ENCODE measurements at places on chromosomes 5 and 9.

- DNase-seq: no peak
Observed at GRCh38 chr5:43123887-43124286, 3.2 kb downstream of the ZNF131 start.

DNA sequence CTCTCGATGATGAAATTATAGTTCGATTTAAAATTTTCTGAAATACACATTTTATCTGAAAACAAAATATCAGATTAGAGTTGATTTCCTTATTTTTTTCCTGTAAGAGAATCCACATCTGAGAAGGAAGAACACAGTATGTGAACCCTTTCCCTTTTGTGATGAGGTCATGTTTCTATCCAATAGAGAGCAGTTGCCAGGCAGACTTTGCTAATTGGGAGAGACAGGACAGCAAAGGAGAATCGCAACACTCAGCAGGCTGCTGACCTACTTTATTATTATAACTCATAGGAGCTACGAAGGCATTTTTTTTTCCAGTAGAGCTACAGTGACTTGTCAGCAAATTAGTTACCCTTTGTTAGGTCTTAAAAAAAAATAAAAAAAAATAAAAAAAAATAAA lies 242.1 kb downstream of the HCN1 start:
- DNase-seq: peak; percentile 31

- peak; percentile 36 for DNase-seq
Observed at GRCh38 chr5:83034528-83035207, 42.5 kb downstream of the TMEM167A start.

GRCh38 chr5:142655339-142656267 lies 30.3 kb downstream of the FGF1 start:
- peak; percentile 68 for DNase-seq

DNA sequence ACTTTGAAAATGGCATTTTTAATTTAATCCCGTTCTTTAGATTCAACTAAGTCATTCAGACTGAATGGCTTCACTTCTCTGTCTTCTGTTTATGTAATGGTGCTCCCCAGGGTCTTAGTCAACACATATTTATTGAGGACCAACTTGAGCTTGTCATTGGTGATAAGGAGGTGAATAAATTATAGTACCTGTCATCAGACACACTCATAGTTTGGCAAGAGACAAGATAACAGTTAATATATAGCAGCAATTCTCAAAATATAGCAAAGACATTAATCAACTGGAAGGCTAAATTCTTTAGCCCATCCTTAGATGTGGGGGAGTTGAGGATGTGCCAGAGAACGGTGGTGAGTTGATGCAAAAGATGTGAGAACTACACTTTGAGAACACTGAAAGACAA lies 78.4 kb downstream of the MACIR start:
- no peak for DNase-seq

- DNase-seq: no peak
Observed at GRCh38 chr5:9681706-9682105, 51.6 kb upstream of the TAS2R1 start.

DNA sequence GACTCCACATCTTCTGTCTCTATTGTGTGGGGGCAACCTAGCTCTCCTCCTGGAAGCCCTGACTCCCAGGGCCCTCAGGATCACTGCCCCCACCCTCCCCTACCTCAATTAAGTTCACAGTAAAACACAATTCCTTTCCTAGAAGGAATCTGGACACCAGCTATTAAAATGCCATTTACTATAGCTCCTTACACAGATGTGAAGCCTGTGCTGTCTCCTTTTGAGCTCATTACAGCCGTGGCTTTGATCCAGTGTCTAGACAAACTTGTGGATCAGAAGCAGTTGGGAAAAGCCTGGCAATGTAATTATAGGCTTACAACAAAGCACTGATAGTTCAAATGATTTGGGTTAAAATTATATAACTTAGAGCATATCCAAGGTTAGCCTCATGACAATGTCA lies 107.0 kb upstream of the SMIM23 start:
- DNase-seq: no peak
